ENCODE measurements at places on chromosomes 16 and 17. TPM values are rescaled to one million over a fixed set of nuclear protein-coding genes. Genes with fewer than 3 reads are reported as not detected.

The DPEP1 gene
- polyA plus RNA-seq, result not detected

The AIPL1 gene
- polyA plus RNA-seq, result not detected

The MED9 gene
- polyA plus RNA-seq, result 7.6 TPM

The HID1 gene
- not detected for polyA plus RNA-seq

The KRT40 gene
- polyA plus RNA-seq, result not detected

The RGS11 gene
- not detected for polyA plus RNA-seq

The BAHCC1 gene
- polyA plus RNA-seq, result 0.11 TPM

DNA sequence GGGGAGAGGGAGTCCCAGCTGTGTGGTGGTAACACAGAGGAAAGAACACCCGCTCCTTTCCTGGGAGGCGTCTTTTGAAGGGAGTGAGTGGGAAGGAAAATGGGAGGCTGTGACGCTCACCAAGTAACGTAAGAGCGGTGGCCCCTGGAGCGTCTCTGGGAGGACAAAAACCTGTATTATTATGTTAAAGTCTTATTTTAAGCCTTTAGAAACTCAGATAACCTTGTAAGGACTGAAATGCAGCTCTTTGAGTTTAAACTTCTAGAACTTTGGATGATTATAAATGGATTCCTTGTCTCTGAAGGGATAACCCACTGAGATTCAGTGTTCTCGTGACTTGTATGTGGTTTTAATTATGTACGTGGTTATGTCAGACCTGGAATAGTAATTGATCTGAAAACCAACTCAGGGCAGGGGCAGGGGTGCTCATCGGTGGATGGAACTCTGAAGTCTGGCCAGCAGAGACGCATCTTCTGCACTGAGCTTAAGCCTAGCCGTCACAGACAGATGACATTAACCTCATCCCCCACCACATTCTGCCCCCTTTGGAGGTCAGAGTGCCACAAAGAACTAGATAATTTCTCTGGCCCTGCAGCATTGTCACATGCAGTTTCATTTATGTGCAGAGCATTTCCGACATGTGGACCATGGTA, 41.8 kb upstream of the SLC12A3 start:
- no peak overlapping the region for H3K27ac ChIP-seq
- no peak overlapping the region for H3K4me3 ChIP-seq
- H3K27me3 ChIP-seq, result no peaks in the 10 kb centered on the region
- H3K36me3 ChIP-seq, result peaks cover 97% of the 10 kb centered on the region
- no peaks in the 10 kb centered on the region for H3K4me1 ChIP-seq
- no peak for DNase-seq

DNA sequence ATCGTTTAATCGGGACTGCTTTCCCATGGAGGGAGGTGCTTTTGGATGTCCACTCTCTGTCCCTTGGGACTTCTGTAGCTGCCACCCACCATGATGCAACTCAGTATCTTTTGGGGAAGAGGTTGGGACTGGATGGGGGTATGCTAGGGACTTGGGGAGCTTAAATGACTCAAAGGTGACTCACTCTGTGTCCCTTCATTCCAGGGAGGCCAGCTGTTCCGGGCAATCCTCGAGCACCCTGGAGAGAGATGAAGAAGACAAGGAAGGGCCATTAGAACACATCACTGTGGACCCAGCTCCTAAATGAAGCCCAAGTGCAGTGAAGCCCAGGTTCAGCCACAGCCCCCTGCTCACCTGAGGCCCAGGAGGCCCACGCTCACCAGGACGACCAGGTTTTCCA, 4.6 kb downstream of the COL1A1 start:
- peak; percentile 33 for DNase-seq
- H3K36me3 ChIP-seq, result no peaks in the 10 kb centered on the region
- peaks cover 27% of the 10 kb centered on the region for H3K27me3 ChIP-seq
- H3K4me1 ChIP-seq, result peaks cover 17% of the 10 kb centered on the region
- no peak overlapping the region for H3K27ac ChIP-seq

GRCh38 chr17:82909322-82909904, 69.6 kb upstream of the ZNF750 start:
- H3K4me3 ChIP-seq, result no peak overlapping the region
- H3K27ac ChIP-seq, result no peak overlapping the region
- peaks cover 14% of the 10 kb centered on the region for H3K4me1 ChIP-seq

DNA sequence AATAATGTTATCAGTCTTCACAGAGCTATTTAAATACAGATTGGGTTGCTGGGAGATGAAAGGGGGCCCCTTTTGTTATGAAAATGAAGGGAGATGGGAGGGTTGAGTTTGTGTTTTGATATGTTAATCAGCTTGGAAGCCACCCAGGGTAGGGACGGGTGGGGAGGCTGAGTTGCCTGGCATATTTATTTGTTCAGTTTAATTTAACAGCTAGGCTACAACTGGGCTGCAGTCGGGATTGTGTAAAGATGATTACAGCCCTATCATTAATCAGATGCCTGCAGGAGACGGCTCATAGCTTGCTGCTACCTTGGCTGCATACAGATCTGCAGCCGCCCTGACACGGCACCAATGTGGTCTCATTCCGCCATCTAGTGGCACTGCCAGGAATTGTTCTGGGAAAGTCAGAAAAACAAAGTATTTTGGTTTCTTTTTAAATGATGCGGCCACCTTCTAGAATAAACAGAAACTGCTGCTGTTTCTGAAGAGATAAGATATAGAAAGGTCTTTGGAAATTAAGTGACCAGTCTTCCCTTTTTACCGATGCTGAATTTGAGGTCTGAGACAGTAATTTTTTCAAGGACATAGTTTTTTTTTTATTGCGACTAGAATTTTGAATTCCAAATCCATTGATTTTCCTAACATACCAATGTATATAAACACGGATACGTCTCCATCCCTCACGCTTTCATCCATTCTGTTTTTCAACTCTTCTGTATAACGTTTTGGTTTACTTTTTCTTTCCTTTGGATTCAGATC, 458.0 kb upstream of the ASIC2 start:
- no peak overlapping the region for H3K4me3 ChIP-seq
- peak; percentile 16 for DNase-seq
- H3K27ac ChIP-seq, result no peak overlapping the region
- H3K36me3 ChIP-seq, result no peaks in the 10 kb centered on the region
- H3K27me3 ChIP-seq, result peaks cover 5% of the 10 kb centered on the region

GRCh38 chr16:14329727-14330350, 258.7 kb downstream of the MRTFB start:
- no peaks in the 10 kb centered on the region for H3K36me3 ChIP-seq
- no peak for DNase-seq
- no peaks in the 10 kb centered on the region for H3K27me3 ChIP-seq

GRCh38 chr17:2782055-2782454, 14.2 kb upstream of the RAP1GAP2 start:
- no peak overlapping the region for H3K27ac ChIP-seq
- DNase-seq, result peak; percentile 19
- no peak overlapping the region for H3K4me3 ChIP-seq

DNA sequence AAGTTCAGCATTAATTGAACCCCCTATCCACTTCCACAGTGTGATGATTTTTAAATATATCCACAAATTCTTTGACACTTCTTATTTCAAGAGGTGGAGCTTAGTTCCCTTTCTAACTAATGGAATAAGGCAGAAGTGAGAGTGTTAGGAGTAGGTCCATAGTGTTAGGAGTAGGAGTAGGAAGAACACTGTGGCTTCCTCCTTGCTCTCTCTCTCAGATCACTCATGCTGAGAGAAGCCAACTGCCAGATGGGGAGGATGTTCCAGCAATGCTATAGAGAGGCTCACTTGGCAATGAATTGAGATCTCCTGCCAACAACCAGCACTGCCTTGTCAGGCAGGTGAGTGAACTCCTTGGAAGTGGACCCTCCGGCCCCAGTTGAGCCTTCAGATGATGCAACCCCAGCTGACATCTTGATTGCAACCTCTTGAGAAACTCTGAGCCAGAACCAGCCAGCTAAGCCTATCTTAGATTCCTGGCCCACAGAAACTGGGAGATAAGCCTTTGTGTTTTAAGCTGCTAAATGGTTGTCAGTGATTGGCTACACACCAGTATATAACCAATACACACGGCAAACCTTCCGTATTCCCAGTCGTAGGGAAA, 44.3 kb downstream of the SPECC1 start:
- no peaks in the 10 kb centered on the region for H3K36me3 ChIP-seq
- H3K27me3 ChIP-seq, result no peaks in the 10 kb centered on the region
- H3K27ac ChIP-seq, result no peak overlapping the region

GRCh38 chr17:58060596-58061191, 22.5 kb upstream of the DYNLL2 start:
- H3K4me1 ChIP-seq, result no peaks in the 10 kb centered on the region
- H3K27me3 ChIP-seq, result no peaks in the 10 kb centered on the region
- no peak for DNase-seq
- no peak overlapping the region for H3K27ac ChIP-seq

- DNase-seq, result no peak
- no peak overlapping the region for H3K27ac ChIP-seq
- no peak overlapping the region for H3K4me3 ChIP-seq
- no peaks in the 10 kb centered on the region for H3K27me3 ChIP-seq
- peaks cover 34% of the 10 kb centered on the region for H3K4me1 ChIP-seq
These were observed 37.3 kb upstream of the ICAM2 start for GRCh38 chr17:64057701-64058263.

DNA sequence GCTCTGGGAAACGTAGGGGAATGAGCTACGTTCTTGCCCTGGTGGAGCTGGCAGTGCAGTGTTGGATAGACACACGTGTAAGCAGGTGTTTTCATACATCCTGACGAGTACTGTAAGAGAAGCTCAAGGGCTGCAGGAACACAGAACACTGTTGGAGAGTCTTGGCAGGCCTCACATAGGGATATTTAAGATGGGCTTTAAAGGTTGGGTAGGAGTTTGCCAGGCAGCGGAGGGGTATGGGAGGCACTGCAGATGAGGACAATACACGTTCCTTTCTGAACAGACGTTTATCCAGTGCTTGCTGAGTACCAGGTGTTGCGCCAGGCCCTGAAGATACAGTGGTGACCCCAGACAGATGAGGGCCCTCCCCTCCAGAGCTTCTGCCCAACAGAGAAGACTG, 6.3 kb downstream of the KDM8 start:
- H3K36me3 ChIP-seq, result peaks cover 27% of the 10 kb centered on the region
- no peak for DNase-seq
- no peaks in the 10 kb centered on the region for H3K27me3 ChIP-seq

- H3K4me1 ChIP-seq, result no peaks in the 10 kb centered on the region
- no peak overlapping the region for H3K27ac ChIP-seq
- no peaks in the 10 kb centered on the region for H3K27me3 ChIP-seq
- H3K4me3 ChIP-seq, result no peak overlapping the region
- no peak for DNase-seq
These were observed 62.6 kb downstream of the PRKCA start for GRCh38 chr17:66364990-66365490.

- peak overlapping the region; percentile 10 for H3K27ac ChIP-seq
- DNase-seq, result no peak
- H3K27me3 ChIP-seq, result no peaks in the 10 kb centered on the region
These were observed 72.7 kb downstream of the KANSL1 start for GRCh38 chr17:46120537-46120936.

DNA sequence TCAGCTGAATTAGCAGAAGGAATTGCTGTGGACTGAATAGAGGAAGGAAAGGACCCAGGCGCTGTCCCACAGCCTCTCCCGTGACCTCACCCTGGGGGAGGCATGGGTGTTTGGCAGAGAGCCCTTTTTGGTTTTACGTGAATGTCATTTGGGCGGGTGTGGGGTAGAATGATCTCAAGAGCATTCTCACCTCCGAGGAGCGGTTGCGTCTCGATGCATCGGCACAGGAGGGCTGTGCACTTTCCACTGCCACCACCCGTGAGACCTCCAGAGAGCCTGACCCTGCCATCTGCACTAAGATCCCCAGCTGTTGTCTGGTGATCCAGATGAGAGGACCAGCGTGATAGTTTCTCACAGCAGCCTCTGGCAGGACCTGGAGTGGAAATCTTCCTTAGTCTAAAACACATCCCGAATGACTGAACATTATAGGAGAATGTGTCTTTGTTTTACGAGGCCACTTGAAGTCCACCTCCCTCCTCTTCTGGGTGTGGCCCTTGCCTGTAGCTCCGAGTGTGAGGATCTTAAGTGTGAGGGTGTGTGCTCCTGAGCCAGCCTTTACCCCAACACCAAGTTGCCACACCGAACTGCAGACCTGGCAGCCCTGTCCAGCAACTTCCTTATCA, 29.3 kb downstream of the FOXK2 start:
- peak overlapping the region; percentile 31 for H3K27ac ChIP-seq
- peak; percentile 61 for DNase-seq
- H3K27me3 ChIP-seq, result no peaks in the 10 kb centered on the region
- H3K36me3 ChIP-seq, result no peaks in the 10 kb centered on the region
- H3K4me3 ChIP-seq, result no peak overlapping the region

DNA sequence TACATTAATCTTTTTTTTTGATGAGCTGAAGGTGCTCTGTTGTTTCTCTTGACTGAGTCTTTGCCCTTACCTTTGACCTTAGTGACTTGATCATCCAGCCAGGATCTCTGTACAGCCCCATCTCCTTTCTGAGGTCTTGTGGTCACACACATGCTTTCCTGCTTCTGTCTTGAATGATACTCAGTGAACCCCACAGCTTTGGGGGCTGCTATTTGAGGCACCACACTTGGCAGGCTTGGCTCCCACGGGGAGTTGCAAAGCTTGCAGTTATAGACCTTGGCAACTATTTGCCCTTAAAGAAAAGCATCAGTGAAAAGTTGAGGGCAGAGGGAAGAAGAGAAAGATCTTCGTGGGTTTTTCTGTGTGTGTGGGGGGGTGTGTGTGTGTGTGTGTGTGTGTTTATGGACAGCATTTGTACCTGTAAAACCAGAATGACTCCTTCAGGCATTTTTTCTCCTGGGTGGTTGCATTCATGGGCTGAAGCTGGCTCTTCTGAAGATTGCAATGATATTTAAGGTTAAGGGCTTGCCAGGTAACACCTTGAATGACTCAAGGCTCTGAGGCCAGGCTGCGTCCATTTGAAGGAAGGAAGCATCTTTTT, 101.6 kb downstream of the MSI2 start:
- no peaks in the 10 kb centered on the region for H3K36me3 ChIP-seq
- DNase-seq, result no peak
- no peak overlapping the region for H3K27ac ChIP-seq
- H3K4me3 ChIP-seq, result no peak overlapping the region

GRCh38 chr16:20114356-20114755, 40.7 kb upstream of the GPR139 start:
- H3K27ac ChIP-seq, result no peak overlapping the region
- no peak overlapping the region for H3K4me3 ChIP-seq
- no peak for DNase-seq
- H3K27me3 ChIP-seq, result no peaks in the 10 kb centered on the region
- no peaks in the 10 kb centered on the region for H3K36me3 ChIP-seq

GRCh38 chr16:14486520-14487303, 143.3 kb downstream of the PARN start:
- no peaks in the 10 kb centered on the region for H3K27me3 ChIP-seq
- peaks cover 18% of the 10 kb centered on the region for H3K36me3 ChIP-seq
- no peak overlapping the region for H3K27ac ChIP-seq

Data from CD14-positive monocyte (primary cell).